ENCODE measurements at places on chromosomes 7 and 10. TPM values are rescaled to one million over a fixed set of nuclear protein-coding genes. Genes with fewer than 3 reads are reported as not detected.

Gene MEOX2
- 0.69 TPM for total RNA-seq

Gene TAS2R5
- 1.2 TPM for total RNA-seq

Gene SOSTDC1
- total RNA-seq = 7.2 TPM

Gene FAM25C
- total RNA-seq = not detected

Gene GNGT1
- total RNA-seq = not detected

Gene PTPRZ1
- total RNA-seq = 0.35 TPM

Gene SSBP1
- total RNA-seq = 76.7 TPM

Gene TWNK
- total RNA-seq = 11.4 TPM

Gene SYNPO2L
- total RNA-seq = not detected

DNA sequence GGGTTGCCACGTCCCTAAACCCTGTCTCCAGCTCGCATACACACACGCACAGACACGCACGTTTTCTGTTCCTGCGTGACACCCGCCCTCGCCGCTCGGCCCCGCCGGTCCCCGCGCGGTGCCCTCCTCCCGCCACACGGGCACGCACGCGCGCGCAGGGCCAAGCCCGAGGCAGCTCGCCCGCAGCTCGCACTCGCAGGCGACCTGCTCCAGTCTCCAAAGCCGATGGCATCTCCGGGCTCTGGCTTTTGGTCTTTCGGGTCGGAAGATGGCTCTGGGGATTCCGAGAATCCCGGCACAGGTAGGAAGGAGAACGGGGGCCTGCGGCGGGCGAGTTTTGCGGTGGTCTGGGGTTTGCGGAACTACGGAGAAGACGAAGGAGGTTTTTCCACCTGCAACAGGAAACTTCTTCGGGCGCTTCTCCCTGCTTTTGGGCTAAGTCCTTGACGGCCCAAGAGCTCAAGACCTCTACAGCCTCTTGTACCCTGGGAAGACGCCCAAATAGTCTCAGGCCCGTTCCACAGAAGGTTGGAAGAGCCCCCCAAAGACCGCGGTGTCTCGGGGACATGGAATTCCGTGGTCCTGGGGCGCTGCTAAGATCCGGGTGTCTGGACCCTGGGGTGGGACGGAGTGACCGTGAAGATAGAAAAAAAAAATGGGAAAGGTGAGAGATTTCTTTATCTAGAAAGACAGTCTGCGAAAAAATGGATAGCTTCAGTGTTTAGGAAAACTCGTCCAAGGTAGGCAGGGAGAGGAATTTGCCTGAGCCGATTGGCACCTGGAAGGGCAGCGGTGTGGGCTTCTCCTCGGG, at the start of gene GAD2:
Gene GAD2 (plus strand): TSS at position 190 of the 811 bp plus-strand sequence. CDS start 36 bp downstream, at position 226.
- H3K4me3 ChIP-seq = no peak within 1 kb of the TSS
- H3K36me3 ChIP-seq = no peaks in the 10 kb centered on the region
- no peak within 1 kb of the TSS for H3K27ac ChIP-seq
- H3K4me1 ChIP-seq = no peaks in the 10 kb centered on the region

GRCh38 chr7:824664-825063, 7.6 kb upstream of the SUN1 start:
- peaks cover 4% of the 10 kb centered on the region for H3K4me1 ChIP-seq
- H3K4me3 ChIP-seq = no peak overlapping the region
- no peaks in the 10 kb centered on the region for H3K36me3 ChIP-seq
- no peak overlapping the region for H3K27ac ChIP-seq
- H3K27me3 ChIP-seq = no peaks in the 10 kb centered on the region

DNA sequence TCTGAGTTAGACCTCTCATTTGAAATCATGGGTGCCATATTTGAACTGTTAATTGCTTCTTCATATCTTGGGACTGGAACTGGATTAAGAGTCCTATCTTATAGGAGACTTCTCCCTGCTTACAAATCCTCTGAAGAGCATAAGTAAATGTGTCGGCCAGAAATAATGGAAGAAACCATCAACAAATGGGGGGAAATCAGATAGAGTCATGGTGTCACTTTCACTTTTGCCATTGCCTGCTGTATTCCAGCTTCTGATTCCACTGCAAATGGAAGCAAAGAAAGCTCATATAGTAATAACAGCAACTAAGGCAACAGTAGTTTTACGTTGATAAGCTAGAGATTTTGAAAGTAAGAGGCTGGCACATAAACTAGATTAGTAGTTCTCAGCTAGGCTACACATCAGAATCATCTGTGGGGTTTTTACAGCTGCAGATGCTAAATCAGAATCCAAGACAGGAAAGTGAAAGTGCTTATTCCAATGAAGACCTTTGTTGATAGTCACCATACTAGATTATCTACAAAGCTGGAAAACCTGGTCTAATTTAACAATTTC, 12.3 kb upstream of the CRPPA start:
- H3K27ac ChIP-seq = no peak overlapping the region
- DNase-seq = no peak
- no peak overlapping the region for H3K4me3 ChIP-seq
- no peaks in the 10 kb centered on the region for H3K36me3 ChIP-seq
- no peaks in the 10 kb centered on the region for H3K4me1 ChIP-seq

DNA sequence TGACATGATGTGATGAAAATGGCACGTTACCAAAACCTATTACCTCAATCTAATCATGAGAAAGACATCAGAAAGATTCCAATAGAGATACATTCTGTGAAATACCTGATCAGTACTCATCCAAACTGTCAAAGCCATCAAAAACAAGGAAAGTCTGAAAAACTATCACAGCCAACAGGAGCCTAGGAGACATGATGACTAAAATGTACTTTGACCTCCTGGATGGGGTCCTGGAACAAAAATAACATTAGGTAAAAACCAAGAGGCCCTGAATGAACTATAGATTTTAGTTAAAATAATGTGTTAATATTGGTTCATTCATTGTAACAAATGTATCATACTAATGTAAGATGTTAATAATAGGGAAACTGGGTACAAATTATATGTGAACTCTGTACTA, 113.9 kb upstream of the LRGUK start:
- no peak for DNase-seq
- H3K36me3 ChIP-seq = no peaks in the 10 kb centered on the region
- no peaks in the 10 kb centered on the region for H3K4me1 ChIP-seq
- no peak overlapping the region for H3K4me3 ChIP-seq
- H3K27ac ChIP-seq = no peak overlapping the region
- H3K27me3 ChIP-seq = no peaks in the 10 kb centered on the region

- H3K27me3 ChIP-seq = peaks cover 5% of the 10 kb centered on the region
- no peak overlapping the region for H3K27ac ChIP-seq
- no peaks in the 10 kb centered on the region for H3K4me1 ChIP-seq
- no peak for DNase-seq
- no peaks in the 10 kb centered on the region for H3K36me3 ChIP-seq
These were observed 1.5 kb downstream of the IL6 start for GRCh38 chr7:22728401-22729029.

DNA sequence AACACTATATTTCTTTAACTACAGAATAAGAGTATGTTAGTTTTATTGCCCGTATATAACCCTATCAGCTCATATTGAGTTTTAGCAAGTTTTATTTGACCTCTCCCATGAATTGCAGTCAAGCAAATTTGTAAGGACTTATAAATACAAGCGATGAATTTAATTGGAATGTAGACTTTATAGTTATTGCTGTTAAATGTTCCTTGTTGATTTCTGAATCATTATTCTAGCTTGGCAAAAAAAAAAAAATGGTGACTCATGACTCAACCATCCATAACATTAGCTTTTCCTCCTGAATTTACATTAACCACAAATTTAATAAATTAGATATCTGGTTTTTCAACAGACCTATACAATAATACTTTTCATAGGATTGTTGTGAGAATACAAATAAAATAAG, 334.0 kb upstream of the LRRTM3 start:
- no peaks in the 10 kb centered on the region for H3K27me3 ChIP-seq
- no peak overlapping the region for H3K27ac ChIP-seq
- no peaks in the 10 kb centered on the region for H3K4me1 ChIP-seq
- no peaks in the 10 kb centered on the region for H3K36me3 ChIP-seq
- no peak for DNase-seq
- H3K4me3 ChIP-seq = no peak overlapping the region

DNA sequence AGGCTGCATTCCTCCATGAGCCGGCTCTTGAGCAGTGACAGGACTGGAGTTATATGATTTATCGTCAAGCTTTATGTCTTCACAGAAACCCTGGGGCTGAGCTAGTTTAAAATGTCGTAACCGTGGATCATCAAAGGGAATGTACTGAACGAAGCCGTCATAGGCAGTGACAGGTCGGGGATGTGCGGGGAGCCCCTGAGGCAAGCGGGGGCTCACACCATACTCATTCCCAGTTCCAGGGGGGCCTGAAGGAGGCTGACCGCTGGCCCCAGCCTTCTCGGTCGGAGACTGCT, 30.7 kb downstream of the JCAD start:
- no peaks in the 10 kb centered on the region for H3K36me3 ChIP-seq
- no peaks in the 10 kb centered on the region for H3K27me3 ChIP-seq
- no peak for DNase-seq
- H3K4me1 ChIP-seq = no peaks in the 10 kb centered on the region
- H3K27ac ChIP-seq = no peak overlapping the region

GRCh38 chr10:62093863-62094291, 174.8 kb downstream of the RTKN2 start:
- no peak overlapping the region for H3K4me3 ChIP-seq
- DNase-seq = peak; percentile 16
- peak overlapping the region; percentile 25 for H3K27ac ChIP-seq
- H3K36me3 ChIP-seq = peaks cover 8% of the 10 kb centered on the region

- DNase-seq = no peak
- no peaks in the 10 kb centered on the region for H3K4me1 ChIP-seq
- no peaks in the 10 kb centered on the region for H3K27me3 ChIP-seq
- no peak overlapping the region for H3K4me3 ChIP-seq
These were observed 9.6 kb upstream of the FRMPD2 start for GRCh38 chr10:48284002-48284546.

- no peaks in the 10 kb centered on the region for H3K4me1 ChIP-seq
- peak overlapping the region; percentile 33 for H3K4me3 ChIP-seq
- no peaks in the 10 kb centered on the region for H3K27me3 ChIP-seq
- no peak for DNase-seq
These were observed 5.0 kb downstream of the LRRC27 start for GRCh38 chr10:132336919-132337407.

DNA sequence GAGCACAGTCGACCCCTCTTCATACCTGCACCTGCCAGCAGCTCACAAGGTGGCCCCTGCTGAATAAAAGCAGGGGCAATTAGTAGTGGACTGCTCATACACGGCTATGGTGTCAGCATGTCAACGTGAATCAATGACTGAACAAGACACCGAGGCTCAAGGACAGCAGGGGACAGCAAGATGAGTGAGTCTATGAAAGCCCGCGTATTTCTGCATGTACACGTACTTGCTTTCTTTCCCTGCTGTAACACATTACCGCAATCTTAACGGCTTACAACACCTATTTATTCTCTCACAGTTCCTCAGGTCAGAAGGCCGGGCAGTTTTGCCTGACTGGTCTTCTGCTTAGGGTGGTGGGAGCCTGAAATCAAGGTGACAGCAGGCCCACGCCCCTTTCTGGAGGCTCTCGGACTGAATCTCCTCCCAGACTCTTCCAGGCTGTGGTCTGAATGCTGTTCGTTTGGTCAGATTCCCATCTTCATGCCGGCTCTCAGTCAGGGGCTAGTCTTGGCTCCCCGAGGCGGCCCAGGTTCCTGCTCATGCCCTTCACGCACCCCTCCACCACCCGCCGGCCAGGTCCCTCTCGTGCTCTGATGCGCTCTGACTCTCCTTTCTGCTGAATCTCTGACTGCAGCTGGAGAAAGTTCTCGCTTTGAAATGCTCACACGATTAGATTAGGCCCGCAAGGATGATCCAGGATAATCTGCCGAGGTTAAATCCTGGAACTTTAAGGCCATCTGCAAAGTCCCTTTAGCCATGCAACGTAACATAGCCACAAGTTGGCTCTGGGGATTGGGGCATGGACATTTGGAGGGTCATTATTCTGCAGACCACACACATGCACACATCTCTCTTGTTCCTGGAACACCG, 7.8 kb upstream of the PPP2R2D start:
- H3K4me1 ChIP-seq = no peaks in the 10 kb centered on the region
- H3K4me3 ChIP-seq = no peak overlapping the region
- no peaks in the 10 kb centered on the region for H3K27me3 ChIP-seq
- no peaks in the 10 kb centered on the region for H3K36me3 ChIP-seq
- no peak overlapping the region for H3K27ac ChIP-seq
- DNase-seq = no peak

DNA sequence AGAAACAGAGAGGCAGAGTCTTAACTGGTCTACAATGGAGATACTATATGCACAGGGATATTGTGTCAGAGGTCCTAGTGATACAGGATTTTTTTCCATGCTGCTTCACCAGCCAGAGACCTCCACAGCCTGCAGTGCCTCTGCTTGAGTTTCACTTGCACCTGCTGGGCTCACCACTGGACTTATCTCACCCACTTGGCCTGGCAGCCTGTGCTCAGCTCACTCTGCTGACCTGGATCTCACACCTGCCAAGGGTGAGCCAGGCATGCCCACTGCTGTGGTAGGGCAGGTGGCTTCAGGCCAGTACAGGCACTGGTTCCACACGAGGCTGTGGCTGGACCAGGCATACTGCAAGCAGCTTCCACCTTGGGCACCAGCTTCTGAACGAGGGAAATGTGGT, 36.6 kb downstream of the PNLIPRP3 start:
- no peaks in the 10 kb centered on the region for H3K36me3 ChIP-seq
- DNase-seq = no peak
- no peak overlapping the region for H3K4me3 ChIP-seq
- no peaks in the 10 kb centered on the region for H3K4me1 ChIP-seq

GRCh38 chr10:90133606-90134005, 432.2 kb downstream of the KIF20B start:
- no peaks in the 10 kb centered on the region for H3K36me3 ChIP-seq
- no peak overlapping the region for H3K27ac ChIP-seq
- no peaks in the 10 kb centered on the region for H3K27me3 ChIP-seq
- H3K4me1 ChIP-seq = no peaks in the 10 kb centered on the region
- no peak overlapping the region for H3K4me3 ChIP-seq

DNA sequence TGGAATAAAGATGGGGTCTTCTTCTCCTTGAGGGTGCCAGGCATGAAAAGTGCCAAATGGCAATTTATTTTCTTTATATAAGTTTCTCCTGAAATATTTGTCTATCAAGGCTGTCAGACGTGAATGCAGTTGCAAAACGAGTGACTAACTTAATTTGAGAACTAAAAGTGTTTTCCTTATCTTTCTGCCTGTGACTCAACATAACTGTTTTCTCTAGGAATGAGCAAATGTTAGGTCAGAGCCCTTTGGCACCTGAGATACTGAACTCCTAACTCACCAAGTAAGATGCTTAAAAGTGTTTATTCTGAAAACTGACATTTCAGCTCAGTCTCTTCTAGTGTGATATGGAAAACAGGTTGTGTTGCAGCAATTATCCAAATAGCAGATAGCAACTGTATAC, 197.0 kb downstream of the STK31 start:
- H3K36me3 ChIP-seq = no peaks in the 10 kb centered on the region
- H3K27ac ChIP-seq = no peak overlapping the region
- DNase-seq = no peak

DNA sequence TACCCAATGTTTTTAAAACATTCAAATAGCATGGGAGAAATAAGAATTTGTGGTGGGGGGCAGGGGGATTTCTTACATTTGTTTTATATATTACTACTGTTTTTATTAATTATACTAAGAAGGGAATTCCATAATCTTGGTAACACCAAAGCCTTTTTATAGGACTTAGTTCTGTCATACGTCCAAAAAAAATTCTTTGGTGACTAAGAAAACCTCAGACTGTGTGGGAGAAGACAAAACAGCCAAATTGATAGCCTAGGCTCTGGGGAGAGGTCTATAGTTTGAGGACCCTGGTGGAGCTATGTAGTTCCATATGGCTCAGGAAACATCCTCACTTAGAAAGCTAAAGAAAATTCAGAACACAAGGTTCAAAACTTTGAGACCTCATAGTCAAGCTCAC, 23.4 kb downstream of the ACSM6 start:
- no peaks in the 10 kb centered on the region for H3K27me3 ChIP-seq
- no peaks in the 10 kb centered on the region for H3K4me1 ChIP-seq
- H3K4me3 ChIP-seq = no peak overlapping the region
- H3K36me3 ChIP-seq = no peaks in the 10 kb centered on the region
- no peak for DNase-seq
